ENCODE measurements at places on chromosomes 6 and 20. TPM values are rescaled to one million over a fixed set of nuclear protein-coding genes. Genes with fewer than 3 reads are reported as not detected.
A peak's percentile ranks its signal among the peaks of the same experiment; 100 is the strongest.

Gene CASS4
- total RNA-seq: 0.42 TPM

Gene RBM24
- total RNA-seq: not detected

Gene TPX2
- 0.30 TPM for total RNA-seq

Gene PKHD1
- not detected for total RNA-seq

Gene PPIL6
- total RNA-seq: 1.8 TPM

Gene NDUFAF5
- total RNA-seq: 32.3 TPM

Gene SLC22A1
- 1.5 TPM for total RNA-seq

Gene CUL7
- total RNA-seq: 21.4 TPM

DNA sequence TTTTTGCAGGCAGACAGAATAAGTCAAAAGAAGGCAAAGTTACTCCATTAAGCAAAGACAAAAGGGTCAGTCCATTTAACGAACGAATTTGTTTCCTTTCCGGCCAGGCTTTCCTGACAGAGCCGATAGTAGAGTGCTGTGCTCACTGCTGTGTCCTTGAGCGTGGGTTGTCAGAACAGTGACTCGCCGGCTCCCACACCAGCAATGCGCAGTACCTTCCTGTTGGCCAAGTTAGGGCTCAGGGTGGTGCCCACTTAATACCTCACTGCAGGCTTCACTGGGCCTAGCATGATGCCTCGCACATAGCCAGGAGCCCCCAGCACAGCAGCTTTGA, 294.7 kb downstream of the FOXC1 start:
- no peak overlapping the region for H3K4me3 ChIP-seq
- no peaks in the 10 kb centered on the region for H3K27me3 ChIP-seq
- no peak for DNase-seq
- H3K4me1 ChIP-seq: no peaks in the 10 kb centered on the region
- H3K36me3 ChIP-seq: no peaks in the 10 kb centered on the region

DNA sequence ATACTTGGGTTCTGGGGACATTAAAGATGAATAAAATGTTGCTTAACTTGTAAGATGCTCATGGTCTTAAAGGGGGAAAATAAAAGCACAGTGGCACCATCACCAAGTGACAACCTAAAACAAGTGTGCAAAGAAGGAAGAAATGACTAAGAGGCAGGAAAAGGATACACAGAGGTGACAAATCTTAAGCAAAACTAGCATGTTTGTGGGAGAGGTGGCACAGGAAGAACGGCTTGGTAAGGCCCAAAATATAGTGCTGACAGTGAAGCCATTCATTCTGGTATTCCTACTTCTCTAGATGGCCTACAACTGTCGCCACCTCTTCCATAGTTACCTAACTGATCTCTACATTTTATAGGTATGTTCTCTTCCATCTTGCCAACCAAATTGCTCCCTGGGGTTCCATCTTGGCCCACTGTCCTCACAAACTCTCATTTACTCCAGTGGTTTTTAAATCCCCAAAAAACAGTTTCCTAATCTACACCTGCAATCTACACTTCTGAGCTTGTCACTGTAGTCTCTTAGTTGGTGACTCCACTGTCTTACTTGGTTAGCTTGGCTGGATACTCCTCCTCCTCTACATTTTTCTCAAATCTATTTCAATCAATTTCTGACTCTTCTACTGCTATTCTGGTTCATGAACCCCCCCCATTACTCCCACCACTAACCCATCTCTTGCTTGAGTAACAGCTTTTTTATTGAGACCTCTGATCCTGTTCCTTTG, 33.5 kb downstream of the FAM8A1 start:
- H3K27me3 ChIP-seq: no peaks in the 10 kb centered on the region
- peaks cover 5% of the 10 kb centered on the region for H3K4me1 ChIP-seq
- H3K27ac ChIP-seq: no peak overlapping the region
- no peak overlapping the region for H3K4me3 ChIP-seq
- no peak for DNase-seq

- no peaks in the 10 kb centered on the region for H3K4me1 ChIP-seq
- H3K4me3 ChIP-seq: no peak overlapping the region
- H3K36me3 ChIP-seq: no peaks in the 10 kb centered on the region
- no peak for DNase-seq
Measured at GRCh38 chr6:20441921-20442320, 40.2 kb downstream of the E2F3 start.

DNA sequence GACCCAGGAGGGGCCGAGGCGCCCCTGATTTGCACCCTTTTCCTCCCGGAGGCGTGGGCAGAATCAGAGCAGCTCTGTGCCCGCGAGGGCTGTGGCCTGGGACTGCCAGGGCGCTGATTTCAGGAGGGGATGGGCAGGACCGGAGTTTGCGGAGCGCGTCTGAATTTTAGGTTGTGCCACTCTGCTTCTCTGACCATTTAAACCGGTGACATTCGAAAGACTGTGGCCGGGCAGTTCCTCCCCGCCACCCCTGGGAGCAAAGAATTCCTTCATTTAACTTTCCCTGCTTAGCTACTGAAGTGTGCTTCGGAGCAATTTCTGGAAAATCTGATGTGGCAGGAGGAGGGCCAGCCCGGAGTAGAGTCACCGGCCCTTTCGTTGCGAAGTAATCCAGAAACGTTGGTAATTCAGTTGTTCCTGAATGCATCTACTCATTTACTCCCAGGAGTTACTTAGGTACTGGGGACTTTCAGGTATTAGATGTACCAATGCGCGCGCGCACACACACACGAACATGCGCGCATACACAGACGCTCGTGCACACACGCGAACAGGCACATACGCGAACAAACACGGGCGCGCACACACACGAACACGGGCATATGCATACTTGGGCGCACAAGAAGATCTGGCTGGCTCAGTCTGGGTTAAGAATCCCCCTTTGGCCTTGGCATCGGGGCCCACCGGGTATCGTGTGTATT, 568 bp downstream of the CCDC170 start:
- DNase-seq: peak; percentile 30
- H3K36me3 ChIP-seq: no peaks in the 10 kb centered on the region
- H3K4me3 ChIP-seq: peak overlapping the region; percentile 47
- H3K4me1 ChIP-seq: peaks cover 15% of the 10 kb centered on the region

- H3K4me3 ChIP-seq: no peak overlapping the region
- H3K4me1 ChIP-seq: no peaks in the 10 kb centered on the region
- H3K36me3 ChIP-seq: no peaks in the 10 kb centered on the region
Measured at GRCh38 chr20:58614984-58615760, 35.9 kb upstream of the STX16 start.

- H3K27ac ChIP-seq: peak overlapping the region; percentile 19
- H3K36me3 ChIP-seq: peaks cover 23% of the 10 kb centered on the region
- peaks cover 5% of the 10 kb centered on the region for H3K4me1 ChIP-seq
- no peak overlapping the region for H3K4me3 ChIP-seq
- no peak for DNase-seq
Measured at GRCh38 chr20:516799-517198, 26.8 kb downstream of the CSNK2A1 start.

GRCh38 chr6:154441995-154442310, 68.5 kb downstream of the CNKSR3 start:
- no peaks in the 10 kb centered on the region for H3K27me3 ChIP-seq
- no peak overlapping the region for H3K27ac ChIP-seq
- no peaks in the 10 kb centered on the region for H3K4me1 ChIP-seq

DNA sequence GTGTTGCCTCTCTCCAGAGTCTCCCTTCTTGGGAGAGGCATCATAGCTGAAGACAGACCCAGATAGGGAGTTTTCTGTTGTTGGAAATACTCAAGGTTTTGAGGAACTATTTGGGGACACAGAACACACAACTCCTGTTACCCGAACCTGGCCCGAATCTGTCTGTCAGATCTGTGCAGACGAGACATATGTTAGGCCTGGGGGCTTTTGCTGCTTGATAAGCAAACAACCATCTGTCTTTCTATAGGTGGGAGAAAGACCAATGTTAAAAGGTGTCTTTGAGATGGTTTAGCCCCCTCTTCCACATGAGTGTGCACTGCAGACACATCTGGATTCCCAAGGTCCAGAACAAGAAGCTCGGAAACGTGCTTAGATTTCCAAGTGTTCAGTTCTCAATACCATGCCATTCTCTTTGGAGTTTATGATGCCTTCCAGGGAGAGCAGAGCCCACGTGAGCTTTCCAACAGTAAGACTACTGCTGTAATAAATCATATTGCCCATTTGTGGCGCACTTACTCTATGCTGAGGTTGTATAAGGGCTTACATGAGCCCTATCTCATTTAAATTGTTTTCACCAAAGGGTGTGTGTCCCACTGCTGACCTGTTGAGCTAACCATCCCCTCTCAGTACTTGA, 3.8 kb upstream of the STX16 start:
- H3K27me3 ChIP-seq: no peaks in the 10 kb centered on the region
- no peak for DNase-seq
- no peaks in the 10 kb centered on the region for H3K36me3 ChIP-seq
- H3K4me3 ChIP-seq: no peak overlapping the region
- H3K27ac ChIP-seq: no peak overlapping the region
- H3K4me1 ChIP-seq: peaks cover 10% of the 10 kb centered on the region

GRCh38 chr6:42454428-42454791, 2.7 kb upstream of the TRERF1 start:
- H3K27ac ChIP-seq: no peak overlapping the region
- no peak overlapping the region for H3K4me3 ChIP-seq
- H3K27me3 ChIP-seq: peaks cover 12% of the 10 kb centered on the region
- peaks cover 28% of the 10 kb centered on the region for H3K4me1 ChIP-seq
- peak; percentile 14 for DNase-seq

- H3K36me3 ChIP-seq: no peaks in the 10 kb centered on the region
- H3K27me3 ChIP-seq: no peaks in the 10 kb centered on the region
- no peak for DNase-seq
- H3K4me1 ChIP-seq: peaks cover 35% of the 10 kb centered on the region
- no peak overlapping the region for H3K27ac ChIP-seq
Measured at GRCh38 chr20:31679357-31680285, 41.9 kb downstream of the COX4I2 start.

DNA sequence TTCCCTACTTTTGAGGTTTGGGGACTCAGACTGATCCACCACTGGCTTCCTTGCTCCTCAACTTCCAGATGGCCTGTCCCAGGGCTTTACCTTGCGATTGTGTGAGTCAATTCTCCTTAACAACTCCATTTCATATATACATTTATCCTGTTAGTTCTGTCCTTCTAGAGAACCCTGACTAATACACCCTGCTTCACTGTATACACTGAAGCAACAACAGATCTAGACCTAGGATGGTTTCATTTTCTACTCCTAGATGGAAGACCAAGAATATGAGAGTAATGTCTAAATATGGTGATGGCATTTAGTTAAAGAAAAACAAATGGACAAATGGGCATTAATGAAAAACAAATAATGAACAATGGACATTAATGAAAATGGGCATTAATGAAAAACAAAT, 225.6 kb downstream of the LMBRD1 start:
- no peak overlapping the region for H3K27ac ChIP-seq
- no peaks in the 10 kb centered on the region for H3K36me3 ChIP-seq
- H3K4me1 ChIP-seq: no peaks in the 10 kb centered on the region
- H3K4me3 ChIP-seq: no peak overlapping the region
- DNase-seq: no peak

DNA sequence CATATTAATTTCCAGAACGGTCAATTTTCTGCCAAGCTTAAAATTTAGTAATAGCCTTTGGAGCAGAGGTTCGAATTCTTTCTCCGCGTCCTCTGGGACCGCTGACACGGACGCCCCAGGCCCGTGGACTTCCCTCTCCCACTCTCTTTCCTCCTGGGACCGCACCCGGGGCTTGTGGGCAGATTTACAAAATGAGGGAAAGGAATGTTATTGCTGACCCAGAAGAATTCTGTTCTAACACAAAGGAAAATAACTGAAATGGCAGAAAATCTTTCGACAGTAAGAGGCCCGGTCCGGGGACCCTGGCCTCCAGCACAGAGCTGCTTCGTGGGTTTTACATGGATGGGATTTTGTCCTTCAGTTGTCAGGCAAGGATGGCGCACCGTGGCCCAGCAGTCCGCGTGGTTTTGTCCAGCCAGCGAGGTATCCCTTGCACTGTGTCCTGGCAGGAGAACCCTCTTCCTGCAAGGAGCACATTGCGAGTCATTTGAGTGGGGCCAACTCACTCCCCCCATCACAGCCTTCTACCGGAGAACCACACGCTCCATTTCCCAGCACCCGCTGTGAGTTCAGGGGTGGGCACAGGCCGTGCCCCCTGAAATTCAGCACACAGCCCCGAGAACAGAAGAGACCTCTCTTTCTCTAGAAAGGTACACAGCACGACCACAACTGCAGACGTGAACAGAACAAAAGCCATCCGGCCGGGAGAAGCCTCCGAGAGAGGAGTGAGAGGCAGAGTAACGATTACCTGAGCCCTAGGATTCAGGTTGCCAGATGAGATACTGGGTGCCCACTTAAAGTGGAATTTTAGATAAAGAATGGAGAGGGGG, 106.0 kb upstream of the AFDN start:
- no peak overlapping the region for H3K4me3 ChIP-seq
- no peaks in the 10 kb centered on the region for H3K4me1 ChIP-seq
- no peak overlapping the region for H3K27ac ChIP-seq
- no peaks in the 10 kb centered on the region for H3K36me3 ChIP-seq
- no peaks in the 10 kb centered on the region for H3K27me3 ChIP-seq
- DNase-seq: no peak

GRCh38 chr6:75693534-75693933, 55.5 kb upstream of the MYO6 start:
- H3K4me3 ChIP-seq: no peak overlapping the region
- H3K27me3 ChIP-seq: no peaks in the 10 kb centered on the region
- H3K36me3 ChIP-seq: peaks cover 5% of the 10 kb centered on the region
- no peak for DNase-seq

All from B cell (primary cell).